Activated CD4-positive, alpha-beta T cell treated with anti-CD3 and anti-CD28 coated beads, Interleukin-2, amount 10 ng/mL, durations not matched to agents 7 days and 5 days (primary cell): ENCODE measurements at places on chromosomes 12 and 14. TPM values are rescaled to one million over a fixed set of nuclear protein-coding genes. Genes with fewer than 3 reads are reported as not detected.

GRCh38 chr14:100332797-100333196 is 9.7 kb downstream of the SLC25A47 start:
- H3K27me3 ChIP-seq: no peaks in the 10 kb centered on the region
- no peak overlapping the region for H3K4me3 ChIP-seq
- H3K27ac ChIP-seq: no peak overlapping the region
- no peak for DNase-seq
- H3K36me3 ChIP-seq: peaks cover 26% of the 10 kb centered on the region

The OR4E2 gene
- not detected for total RNA-seq

DNA sequence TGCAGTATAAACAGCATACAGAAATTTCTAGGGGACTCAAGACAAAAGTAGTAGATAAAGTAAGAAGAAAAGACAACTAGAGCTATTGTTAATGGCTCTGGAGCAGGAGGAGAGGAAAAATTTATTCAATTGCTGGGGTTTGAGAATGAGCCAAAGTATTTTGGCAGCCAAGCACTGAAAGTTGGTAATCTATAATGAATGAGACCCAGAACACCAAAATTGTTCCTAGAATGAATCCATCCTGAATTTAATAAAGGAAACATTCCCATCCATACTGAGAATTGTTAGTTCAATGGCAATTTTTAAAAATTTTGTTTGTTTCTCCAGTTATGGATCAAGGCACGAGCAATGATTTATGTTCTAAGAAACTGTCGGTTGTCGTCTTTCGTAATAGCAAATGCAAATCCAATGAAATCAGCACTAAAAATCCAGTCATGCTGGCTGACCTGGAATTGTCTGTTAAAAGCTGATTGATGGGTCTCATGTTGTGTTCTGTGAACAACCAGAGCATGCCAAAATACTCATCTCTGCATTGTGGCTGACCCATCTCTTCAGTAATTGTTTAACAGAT is 170.9 kb upstream of the LMNTD1 start:
- no peaks in the 10 kb centered on the region for H3K4me1 ChIP-seq
- no peaks in the 10 kb centered on the region for H3K27me3 ChIP-seq
- H3K4me3 ChIP-seq: no peak overlapping the region
- H3K36me3 ChIP-seq: no peaks in the 10 kb centered on the region

- peaks cover 10% of the 10 kb centered on the region for H3K4me1 ChIP-seq
- no peak for DNase-seq
- H3K4me3 ChIP-seq: no peak overlapping the region
- no peaks in the 10 kb centered on the region for H3K27me3 ChIP-seq
- H3K27ac ChIP-seq: no peak overlapping the region
These were observed 36.7 kb downstream of the TBC1D15 start for GRCh38 chr12:71876137-71876799.

DNA sequence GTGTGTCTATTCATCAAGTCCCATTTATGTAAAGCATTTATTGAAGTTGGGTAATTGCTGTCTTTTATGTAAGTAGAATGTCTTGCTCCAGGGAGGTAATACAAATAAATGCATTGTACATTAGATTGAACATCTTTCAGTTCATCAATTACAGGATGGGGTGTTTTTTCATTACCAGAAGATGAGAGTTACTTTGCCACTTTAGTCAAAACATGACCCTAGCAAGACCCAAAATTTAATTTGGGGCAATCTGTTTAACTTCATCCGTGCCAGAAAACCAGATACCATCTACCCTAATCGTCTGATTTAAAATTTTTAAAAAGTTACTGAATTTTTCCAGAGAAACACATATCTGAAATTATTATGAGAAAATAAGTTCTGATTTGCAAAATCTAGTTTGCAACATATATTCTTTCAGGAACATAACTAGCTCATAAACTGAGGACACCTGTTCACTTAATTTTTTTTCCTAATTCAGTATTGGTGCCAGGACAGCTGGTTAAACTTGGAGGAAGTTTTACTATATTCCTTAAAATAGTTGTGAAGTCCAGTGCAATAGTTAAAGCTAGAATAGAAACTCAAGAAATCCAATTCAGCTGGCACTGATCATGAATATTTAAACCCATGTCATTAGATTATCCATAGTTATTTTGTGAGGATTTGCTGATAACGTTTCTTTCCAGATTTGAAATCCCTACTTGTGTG is 114.5 kb downstream of the SRGAP1 start:
- H3K4me1 ChIP-seq: no peaks in the 10 kb centered on the region
- no peak for DNase-seq
- no peak overlapping the region for H3K27ac ChIP-seq
- no peaks in the 10 kb centered on the region for H3K36me3 ChIP-seq
- H3K4me3 ChIP-seq: no peak overlapping the region
- H3K27me3 ChIP-seq: no peaks in the 10 kb centered on the region

GRCh38 chr12:21828136-21828775 is 53.8 kb upstream of the KCNJ8 start:
- no peaks in the 10 kb centered on the region for H3K4me1 ChIP-seq
- no peaks in the 10 kb centered on the region for H3K27me3 ChIP-seq
- H3K36me3 ChIP-seq: no peaks in the 10 kb centered on the region
- DNase-seq: no peak
- H3K4me3 ChIP-seq: no peak overlapping the region

DNA sequence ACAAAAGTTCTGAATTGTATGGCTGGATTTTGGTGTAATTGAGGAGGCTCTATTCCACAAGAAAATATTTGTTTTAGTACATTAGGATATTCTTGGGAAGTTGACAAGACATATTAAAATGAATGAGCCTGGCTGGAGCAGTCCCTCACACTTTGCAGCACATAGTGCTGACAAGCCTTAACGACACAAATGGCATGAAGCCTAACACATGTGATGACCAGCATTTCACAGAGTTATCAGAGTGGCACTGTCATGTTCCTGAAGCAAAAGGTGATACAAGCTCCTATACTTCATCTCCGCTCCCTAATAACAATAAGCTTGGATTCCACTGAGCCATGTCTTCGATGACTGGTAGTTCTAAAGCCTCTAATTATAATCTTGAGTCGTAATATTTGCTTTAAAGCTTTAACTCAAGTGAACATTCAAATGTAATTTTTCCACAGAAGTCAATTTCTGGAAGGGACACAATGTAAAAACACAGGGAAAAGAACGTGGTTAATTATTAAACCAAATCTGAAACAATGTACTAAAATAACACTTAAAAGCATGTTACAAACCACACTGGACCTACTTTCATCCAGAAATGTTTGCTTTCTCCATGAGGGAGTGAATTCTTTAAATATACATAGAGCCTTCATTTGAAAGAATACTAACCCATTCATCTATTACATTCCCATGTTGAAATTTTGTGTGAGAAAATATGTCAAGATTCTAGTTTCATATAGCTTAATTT is 49.6 kb downstream of the GRIP1 start:
- no peak overlapping the region for H3K4me3 ChIP-seq
- no peaks in the 10 kb centered on the region for H3K4me1 ChIP-seq
- DNase-seq: no peak
- peaks cover 4% of the 10 kb centered on the region for H3K27me3 ChIP-seq

The DPPA3 gene
- not detected for total RNA-seq

- no peak overlapping the region for H3K27ac ChIP-seq
- H3K4me1 ChIP-seq: no peaks in the 10 kb centered on the region
- no peaks in the 10 kb centered on the region for H3K27me3 ChIP-seq
- no peaks in the 10 kb centered on the region for H3K36me3 ChIP-seq
- no peak overlapping the region for H3K4me3 ChIP-seq
- no peak for DNase-seq
These were observed 821.3 kb upstream of the TMEM132C start for GRCh38 chr12:127445581-127446139.

DNA sequence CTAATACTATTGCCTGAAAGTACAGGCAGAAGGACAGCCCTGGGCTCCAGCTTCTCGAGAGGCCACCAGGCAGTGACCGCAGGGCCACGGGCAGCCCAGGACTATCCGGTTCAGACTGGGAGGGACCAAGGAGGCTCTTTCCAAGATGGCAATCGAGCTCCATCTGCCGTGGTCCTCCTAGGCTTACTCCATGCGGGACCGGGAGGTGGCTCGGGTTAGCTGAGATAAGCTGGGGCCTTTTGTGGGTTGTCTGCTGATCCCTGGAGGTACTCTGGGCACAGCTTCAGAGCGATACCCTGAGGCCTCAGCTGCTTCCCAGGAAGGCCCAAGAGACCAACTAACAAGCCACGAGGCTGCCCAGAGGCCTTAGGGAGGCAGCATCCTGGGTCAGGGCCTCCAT is 33.1 kb downstream of the SNRNP35 start:
- H3K36me3 ChIP-seq: no peaks in the 10 kb centered on the region
- no peak overlapping the region for H3K4me3 ChIP-seq
- no peaks in the 10 kb centered on the region for H3K27me3 ChIP-seq
- H3K4me1 ChIP-seq: no peaks in the 10 kb centered on the region

GRCh38 chr14:103806805-103807204 is 40.6 kb downstream of the PPP1R13B start:
- no peaks in the 10 kb centered on the region for H3K36me3 ChIP-seq
- peaks cover 11% of the 10 kb centered on the region for H3K4me1 ChIP-seq
- no peak overlapping the region for H3K4me3 ChIP-seq
- no peaks in the 10 kb centered on the region for H3K27me3 ChIP-seq
- DNase-seq: no peak

The RPS6KA5 gene
- 44.8 TPM for total RNA-seq

The PRB2 gene
- total RNA-seq: not detected

DNA sequence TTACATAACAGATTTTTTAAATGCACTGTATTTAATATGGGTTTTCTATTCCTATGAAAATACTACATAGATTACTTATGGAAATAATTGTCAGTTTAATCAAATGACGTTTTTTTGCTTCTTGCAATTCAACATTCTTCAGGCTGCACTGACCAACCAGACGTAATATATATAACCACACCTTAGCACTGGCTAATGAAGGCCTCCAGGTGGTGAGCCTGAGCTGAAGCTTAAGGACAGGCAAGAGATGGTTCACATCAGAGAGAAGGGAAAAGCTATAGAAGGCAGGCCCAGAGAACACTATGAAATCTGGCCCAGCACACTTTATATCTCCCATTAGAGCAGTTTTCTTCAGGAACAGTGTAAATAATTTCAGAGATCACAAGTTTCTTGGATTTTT is 2.8 kb upstream of the MDGA2 start:
- no peak overlapping the region for H3K27ac ChIP-seq
- no peaks in the 10 kb centered on the region for H3K36me3 ChIP-seq
- DNase-seq: no peak
- peaks cover 5% of the 10 kb centered on the region for H3K4me1 ChIP-seq
- no peak overlapping the region for H3K4me3 ChIP-seq

- no peak overlapping the region for H3K27ac ChIP-seq
- DNase-seq: peak; percentile 10
- H3K36me3 ChIP-seq: no peaks in the 10 kb centered on the region
- peaks cover 29% of the 10 kb centered on the region for H3K27me3 ChIP-seq
- no peak overlapping the region for H3K4me3 ChIP-seq
- peaks cover 14% of the 10 kb centered on the region for H3K4me1 ChIP-seq
These were observed 1.8 kb downstream of the GALNT9 start for GRCh38 chr12:132327336-132328171.

The CD4 gene
- total RNA-seq: 219 TPM

DNA sequence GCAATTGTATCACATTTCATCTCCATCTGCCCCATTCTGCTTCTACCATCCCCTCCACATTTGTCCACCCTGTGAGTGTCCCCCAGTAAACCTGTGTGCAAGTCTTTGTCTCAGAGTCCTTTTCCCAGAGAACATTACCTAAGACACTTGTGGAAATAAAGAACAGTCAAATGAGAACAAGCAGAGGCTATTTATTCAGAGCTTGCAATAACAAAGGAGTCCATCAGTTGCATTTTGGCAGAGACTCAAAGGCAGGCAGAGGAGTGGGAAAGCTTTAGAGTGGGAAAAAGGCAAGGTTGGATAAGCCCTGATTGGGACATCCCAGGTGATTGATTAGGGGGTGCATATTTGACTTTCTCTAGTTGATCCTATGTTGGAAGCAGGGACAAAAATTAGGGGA is 18.2 kb upstream of the PPFIBP1 start:
- peaks cover 11% of the 10 kb centered on the region for H3K4me1 ChIP-seq
- H3K4me3 ChIP-seq: no peak overlapping the region
- DNase-seq: no peak
- H3K27me3 ChIP-seq: peaks cover 47% of the 10 kb centered on the region
- H3K27ac ChIP-seq: no peak overlapping the region

GRCh38 chr12:70752327-70752726 is 115.1 kb upstream of the PTPRB start:
- no peaks in the 10 kb centered on the region for H3K36me3 ChIP-seq
- DNase-seq: no peak

The NANOG gene
- not detected for total RNA-seq

DNA sequence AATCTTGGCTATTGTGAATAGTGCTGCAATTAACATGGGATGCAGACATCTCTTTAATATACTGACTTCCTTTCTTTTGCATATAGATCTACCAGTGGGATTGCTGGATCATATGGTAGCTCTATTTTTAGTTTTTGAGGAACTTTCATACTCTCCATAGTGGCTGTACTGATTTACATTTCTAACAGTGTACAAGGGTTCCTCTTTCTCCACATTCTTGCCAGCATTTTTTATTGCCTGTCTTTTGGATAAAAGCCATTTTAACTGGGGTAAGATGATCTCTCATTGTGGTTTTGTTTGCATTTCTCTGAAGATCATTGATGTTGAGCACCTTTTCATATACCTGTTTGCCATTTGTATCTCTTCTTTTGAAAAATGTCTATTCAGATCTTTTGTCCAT is 8.4 kb downstream of the AMDHD1 start:
- H3K27me3 ChIP-seq: peaks cover 15% of the 10 kb centered on the region
- H3K4me3 ChIP-seq: no peak overlapping the region
- DNase-seq: no peak

The NPAS3 gene
- not detected for total RNA-seq

- no peak overlapping the region for H3K27ac ChIP-seq
- no peak overlapping the region for H3K4me3 ChIP-seq
- no peaks in the 10 kb centered on the region for H3K27me3 ChIP-seq
- H3K4me1 ChIP-seq: no peaks in the 10 kb centered on the region
- DNase-seq: no peak
These were observed 259.6 kb downstream of the ERC1 start for GRCh38 chr12:1250641-1251040.

DNA sequence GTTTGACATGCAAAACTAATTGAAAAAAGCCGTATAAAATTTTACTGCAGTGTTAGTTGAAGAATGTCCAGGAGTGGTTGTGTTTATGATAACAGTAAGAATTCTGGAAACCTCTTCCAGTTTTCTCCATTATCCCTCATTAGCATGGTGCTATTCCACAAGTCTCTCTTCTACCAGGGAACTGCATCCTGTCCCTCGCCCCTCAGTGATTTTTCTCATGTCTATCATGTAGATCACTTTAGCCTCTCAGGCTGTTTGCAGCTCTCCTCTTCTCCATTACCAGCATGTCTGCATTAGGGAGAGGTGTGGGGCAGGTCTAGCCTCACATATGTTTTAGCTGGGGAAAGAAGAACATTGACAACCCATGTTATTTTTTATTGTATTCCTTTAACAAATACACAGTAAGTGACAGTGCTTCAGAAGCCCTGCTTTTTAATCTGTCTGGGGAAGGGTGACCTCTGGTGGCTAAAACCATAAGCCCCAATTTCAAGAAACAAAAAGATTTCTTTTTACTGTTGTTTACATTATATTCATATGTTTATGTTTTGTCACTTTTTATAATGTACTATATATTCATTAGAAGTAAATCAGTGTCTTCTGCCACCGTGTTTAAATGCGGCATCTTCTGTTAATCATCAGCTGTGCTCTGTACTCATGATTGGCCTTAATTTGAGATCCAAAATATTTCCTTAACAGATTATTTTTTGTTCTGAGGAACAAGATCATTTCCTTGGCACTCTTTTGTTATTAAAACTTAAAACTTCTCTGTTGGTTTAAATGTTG is 70.7 kb downstream of the RASSF8 start:
- H3K36me3 ChIP-seq: no peaks in the 10 kb centered on the region
- H3K27ac ChIP-seq: no peak overlapping the region
- H3K27me3 ChIP-seq: peaks cover 3% of the 10 kb centered on the region
- H3K4me1 ChIP-seq: no peaks in the 10 kb centered on the region
- H3K4me3 ChIP-seq: no peak overlapping the region

- no peak overlapping the region for H3K27ac ChIP-seq
- no peak overlapping the region for H3K4me3 ChIP-seq
- peaks cover 60% of the 10 kb centered on the region for H3K4me1 ChIP-seq
- no peaks in the 10 kb centered on the region for H3K27me3 ChIP-seq
These were observed 8.4 kb upstream of the EID3 start for GRCh38 chr12:104294927-104295668.
